ENCODE measurements at places on chromosomes 4 and X.

GRCh38 chr4:169661761-169662160 lies 41.4 kb downstream of the CLCN3 start:
- no peak for DNase-seq

DNA sequence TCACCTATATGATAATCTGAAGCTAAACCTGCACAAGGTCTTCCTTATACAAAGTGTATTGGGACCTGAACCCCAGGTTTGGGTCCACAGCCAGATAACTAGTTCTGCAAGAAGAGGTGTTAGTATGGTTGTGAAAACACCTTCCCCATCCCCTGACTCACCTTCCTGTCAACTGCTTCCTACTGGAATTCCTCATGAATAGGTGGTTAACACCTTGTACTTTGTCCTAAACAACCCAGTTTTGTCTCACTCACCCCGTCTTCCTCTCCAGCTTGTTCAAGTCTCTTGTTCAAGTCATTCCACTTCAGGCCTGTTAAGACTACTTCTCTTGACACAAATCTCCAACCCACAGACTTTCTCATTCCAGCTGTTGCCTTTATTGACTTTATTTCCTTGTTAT lies 45.5 kb downstream of the CCNG2 start:
- no peak for DNase-seq

DNA sequence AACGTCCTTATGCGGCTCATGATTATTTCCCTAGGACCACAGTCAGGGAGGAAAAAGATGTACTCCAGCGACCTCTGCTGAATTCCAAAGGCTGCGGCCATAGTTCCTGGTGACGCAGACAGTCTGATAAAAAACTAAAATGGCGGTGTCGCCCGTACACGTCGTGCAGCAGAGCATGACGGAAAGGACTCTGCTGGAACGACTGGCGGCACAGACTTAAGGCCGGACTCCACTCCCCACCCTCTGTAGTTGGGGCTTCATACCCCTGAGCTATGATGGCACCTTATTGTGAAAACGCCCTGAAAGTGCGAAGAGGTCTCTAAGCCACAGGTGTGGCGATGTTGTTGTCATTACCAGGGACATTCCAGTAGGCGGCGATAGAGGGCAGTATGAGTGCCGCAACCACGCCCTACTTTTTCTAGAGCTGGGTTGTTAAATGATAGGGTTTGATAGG lies 90.0 kb upstream of the EDA2R start:
- peak; percentile 55 for DNase-seq

- no peak for DNase-seq
Observed at GRCh38 chr4:20124317-20125026, 127.2 kb upstream of the SLIT2 start.

DNA sequence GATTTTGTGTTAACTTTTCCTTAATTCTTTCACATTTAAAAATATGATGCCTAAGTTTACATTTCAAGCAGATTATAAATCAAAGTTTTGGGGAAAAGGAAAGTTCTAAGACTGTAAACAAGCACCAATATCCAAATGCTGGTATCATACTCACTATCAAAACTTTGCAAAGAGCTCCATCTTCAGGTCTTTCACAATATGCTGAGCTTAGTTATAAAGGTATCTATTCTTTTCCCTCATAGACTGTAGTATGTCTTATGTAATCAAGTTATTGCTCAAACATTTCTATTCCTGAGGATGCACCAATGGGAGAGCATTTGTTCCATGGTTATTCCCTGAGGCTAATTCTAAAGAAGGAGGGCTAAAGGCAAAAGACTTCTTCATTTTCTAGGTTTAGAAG lies 207.9 kb upstream of the FAM241A start:
- DNase-seq = no peak
